Neural progenitor cell (in vitro differentiated cells): ENCODE measurements at places on chromosomes 2 and 18. TPM values are rescaled to one million over a fixed set of nuclear protein-coding genes. Genes with fewer than 3 reads are reported as not detected.
A peak's percentile ranks its signal among the peaks of the same experiment; 100 is the strongest.

Gene SLC4A3
- total RNA-seq: 0.88 and 3.7 TPM in 2 replicates

GRCh38 chr18:79393181-79393634 lies 2.5 kb upstream of the NFATC1 start:
- DNase-seq: no peak

- DNase-seq: peak; percentile 76
These were observed 13.1 kb downstream of the PKDCC start for GRCh38 chr2:42060718-42061619.

DNA sequence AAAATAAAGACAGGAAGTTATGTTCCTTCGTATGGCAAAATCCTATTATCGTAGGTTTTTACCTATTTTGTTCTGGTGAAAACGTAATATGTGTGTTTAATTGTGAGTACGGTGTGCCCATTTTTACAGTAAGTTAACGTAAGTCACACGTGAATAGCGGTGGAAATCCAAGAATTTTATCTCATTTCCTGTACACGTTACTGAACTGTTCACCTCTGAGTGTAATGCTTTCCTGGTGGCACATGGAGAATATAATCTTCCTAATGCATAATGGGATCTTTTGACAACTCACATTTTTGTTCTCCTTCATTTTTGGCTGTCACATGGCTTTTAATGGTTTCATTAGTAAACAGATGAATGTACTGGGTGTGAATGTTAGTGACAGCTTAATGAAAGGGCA lies 28.2 kb downstream of the BCL2L11 start:
- DNase-seq: no peak
